Amygdala (tissue), 56 donors: ENCODE measurements at places on chromosomes 5 and 9.
A peak's percentile ranks its signal among the peaks of the same experiment; 100 is the strongest.

DNA sequence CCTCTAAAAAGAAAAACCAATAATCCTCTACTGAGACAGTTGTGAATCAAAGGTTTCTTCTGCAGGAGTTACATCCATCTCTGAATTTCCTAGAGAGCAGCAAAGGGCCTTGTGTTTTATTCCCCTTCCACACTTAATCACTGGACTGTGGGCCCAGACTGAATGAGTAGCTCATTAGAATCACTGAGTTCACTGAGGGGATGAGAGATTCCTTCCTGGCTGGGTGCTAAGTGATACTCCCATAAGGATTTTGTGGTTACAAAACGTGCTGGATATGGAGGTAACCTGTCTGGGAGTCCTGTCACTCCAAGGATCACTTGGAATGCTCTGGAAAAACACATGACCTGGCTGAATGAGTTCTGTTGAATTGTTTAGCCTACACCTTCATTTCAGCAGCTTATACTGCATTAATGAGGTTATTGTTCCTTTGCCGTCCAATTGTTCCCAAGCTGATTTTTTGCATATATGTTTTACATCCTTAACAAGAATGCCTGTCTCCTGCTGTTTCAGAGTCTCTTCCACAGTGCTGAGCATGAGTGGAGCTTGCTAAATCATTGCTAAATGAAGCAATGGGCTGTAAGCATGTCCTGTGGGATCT, 82.9 kb downstream of the MEF2C start:
- no peak for DNase-seq

- no peak for DNase-seq
Measured at GRCh38 chr5:132011622-132012343, at the start of gene ACSL6. Gene ACSL6, minus strand, starts transcription at chr5:132011658. Its CDS starts 105 bp downstream, at chr5:132011553.

GRCh38 chr9:95773053-95773418, 102.5 kb upstream of the ERCC6L2 start:
- DNase-seq, result no peak

DNA sequence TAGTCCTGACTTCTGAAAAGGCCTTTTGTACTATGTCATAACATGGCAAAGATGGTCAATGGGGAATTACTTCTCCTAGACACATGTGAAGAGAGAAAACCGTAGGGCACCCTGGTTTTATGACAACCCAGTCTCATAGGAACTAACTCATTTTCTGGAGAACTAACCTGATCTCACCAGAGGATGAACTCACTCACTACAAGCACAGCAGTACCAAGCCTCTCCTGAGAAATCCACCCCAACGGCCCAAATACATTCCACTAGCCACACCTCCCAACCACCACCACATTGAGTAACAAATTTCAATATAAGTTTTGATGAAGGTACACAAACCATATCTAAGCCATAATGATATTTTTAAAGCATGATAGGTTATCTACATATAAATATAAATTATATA, 909.3 kb upstream of the CDH10 start:
- DNase-seq, result no peak

- no peak for DNase-seq
Measured at GRCh38 chr9:72864327-72864726, 88.5 kb downstream of the ALDH1A1 start.

GRCh38 chr5:50711280-50711679, 44.8 kb downstream of the PARP8 start:
- DNase-seq, result peak; percentile 22

DNA sequence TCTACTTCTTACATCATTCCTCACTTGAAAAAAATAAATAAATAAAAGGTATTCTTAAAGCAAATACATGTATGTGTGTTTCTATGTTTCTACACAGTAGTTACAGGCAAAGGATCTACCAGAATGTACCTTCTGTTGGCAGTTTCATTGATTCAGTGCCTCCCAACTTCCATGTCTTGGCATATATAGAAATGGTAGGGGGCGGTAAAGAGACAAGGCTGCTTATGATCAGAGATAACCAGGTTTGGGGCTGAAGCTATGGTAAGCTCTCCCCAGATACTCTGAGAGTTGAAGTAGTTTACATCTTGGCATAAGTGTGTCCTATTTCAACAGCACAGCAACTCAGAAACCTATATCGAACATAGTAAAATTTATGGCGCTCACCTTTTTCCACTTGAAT, 1075.4 kb upstream of the C9orf72 start:
- DNase-seq, result no peak

GRCh38 chr9:107222020-107222522, 61.0 kb upstream of the RAD23B start:
- no peak for DNase-seq

DNA sequence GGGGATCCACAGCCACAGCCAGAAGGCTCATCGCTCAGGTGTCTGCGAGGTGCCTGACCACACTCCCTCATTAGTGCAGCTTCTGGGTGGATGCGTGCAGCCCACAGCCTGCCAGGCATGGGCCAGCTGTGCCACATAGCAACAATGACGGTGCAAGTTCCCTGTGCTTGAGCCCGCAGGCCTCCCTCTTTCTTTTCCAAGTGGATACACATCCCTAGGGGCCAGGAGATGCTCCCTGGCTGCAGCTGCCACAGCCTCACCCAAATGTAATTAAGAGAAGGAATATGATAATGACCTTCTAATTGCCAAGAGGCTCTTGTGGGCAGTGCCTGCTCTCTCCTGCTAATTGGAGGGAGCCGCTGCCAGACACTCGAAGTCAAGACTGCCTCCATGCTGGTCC, 116.0 kb upstream of the PPP1R26 start:
- DNase-seq, result no peak

DNA sequence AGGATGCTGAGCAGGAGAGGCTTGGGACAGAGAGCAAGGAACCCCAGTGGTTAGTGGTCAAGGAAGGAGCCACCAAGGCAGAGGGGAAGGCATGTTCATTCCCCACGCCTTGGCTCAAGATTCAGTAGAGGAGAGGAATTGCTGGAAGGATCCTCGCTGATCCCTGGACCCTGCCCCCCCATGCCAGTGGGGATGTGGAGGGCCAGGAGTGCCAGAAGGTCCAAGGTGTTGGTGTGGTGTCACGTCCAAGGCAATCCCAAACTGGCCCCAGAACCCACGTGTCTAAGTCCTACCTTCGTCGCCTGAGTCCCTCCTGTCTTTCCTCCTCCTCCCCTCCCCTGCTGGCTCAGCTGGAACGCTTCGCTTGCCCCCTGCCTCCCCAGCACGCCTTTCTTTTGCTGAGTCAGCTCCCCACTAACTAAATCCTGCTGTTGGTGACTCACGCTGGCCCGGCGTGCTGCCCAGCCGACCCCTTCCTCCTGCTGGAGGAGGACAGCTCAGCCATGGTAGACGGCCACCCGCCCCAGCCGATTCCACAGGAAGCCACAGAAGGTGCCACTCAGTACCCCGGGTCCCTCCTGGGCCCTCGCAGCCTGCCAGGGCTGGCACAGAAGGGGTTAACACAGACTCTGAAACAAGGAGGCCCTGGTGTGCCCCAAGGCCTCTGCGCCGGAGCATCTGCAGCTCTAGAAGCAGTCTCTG, 37.6 kb upstream of the ORM1 start:
- DNase-seq, result no peak

GRCh38 chr5:135050244-135050767, 16.3 kb upstream of the PITX1 start:
- DNase-seq, result no peak

- DNase-seq, result no peak
Measured at GRCh38 chr5:95784514-95785302, 37.8 kb downstream of the GLRX start.

DNA sequence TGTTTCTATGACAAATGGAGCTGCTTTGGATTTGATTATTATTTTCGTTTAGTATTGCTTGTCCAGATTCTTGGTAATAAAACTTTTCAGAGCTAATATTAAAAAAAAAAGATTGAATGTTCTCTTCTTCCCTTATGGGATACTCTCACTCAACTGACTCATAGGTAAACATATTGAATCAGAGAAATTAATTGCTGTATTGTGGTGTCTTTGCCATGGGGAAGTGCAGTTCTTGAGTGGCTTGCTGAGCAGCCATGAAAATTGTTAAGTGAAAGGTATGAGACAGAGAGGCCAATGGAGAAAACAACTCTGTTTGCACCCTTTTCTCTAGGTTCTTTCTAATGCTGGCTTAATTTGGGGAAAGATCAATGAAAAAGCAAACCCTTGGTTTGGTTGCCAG, 149.9 kb upstream of the HMHB1 start:
- no peak for DNase-seq

GRCh38 chr5:9230355-9230754, 315.5 kb downstream of the SEMA5A start:
- DNase-seq, result no peak

DNA sequence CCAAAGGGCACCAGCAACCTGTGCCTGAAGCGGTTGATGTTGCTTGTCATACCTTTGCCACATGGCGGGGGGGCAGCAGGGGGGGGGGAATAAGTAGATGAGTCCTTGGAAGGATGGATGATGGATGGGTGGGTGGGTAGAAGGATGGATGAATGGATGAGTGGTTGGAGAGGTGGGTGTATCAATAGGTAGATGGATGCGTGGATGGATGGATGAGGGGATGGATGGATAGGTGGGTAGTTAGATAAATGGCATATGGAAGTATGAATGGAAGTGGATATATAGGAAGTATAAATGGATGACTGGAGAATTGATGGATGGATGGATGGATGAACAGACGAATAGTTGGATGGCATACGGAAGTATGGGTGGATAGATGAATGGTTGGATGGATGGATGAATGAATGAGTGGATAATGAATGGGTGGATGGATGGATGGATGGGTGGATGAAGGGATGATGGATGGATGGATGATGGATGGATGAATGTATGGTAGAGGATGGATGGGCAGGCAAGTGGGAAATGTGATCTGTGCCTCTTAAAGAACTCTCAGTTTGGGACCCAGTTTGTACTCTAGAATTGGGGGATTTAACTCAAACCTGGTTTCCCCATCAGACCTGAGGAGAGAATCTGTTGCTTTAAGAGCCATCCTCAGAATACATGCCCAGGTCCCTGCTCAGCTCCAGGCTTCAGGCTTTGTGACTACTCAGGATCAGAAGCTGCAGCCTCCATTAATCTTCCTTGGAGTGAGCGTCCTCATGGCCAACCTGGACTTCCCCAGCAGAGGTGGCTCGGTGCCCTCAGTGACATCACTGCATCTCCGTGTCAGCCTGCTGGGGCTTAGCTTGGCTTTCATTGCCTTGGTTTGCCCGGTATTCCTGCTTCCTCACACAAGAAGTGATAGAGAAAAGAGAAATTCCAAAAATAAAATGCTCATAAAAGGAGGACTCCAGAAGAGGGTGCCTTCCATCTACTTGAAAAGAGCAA, 27.6 kb upstream of the SUSD3 start:
- DNase-seq, result no peak

DNA sequence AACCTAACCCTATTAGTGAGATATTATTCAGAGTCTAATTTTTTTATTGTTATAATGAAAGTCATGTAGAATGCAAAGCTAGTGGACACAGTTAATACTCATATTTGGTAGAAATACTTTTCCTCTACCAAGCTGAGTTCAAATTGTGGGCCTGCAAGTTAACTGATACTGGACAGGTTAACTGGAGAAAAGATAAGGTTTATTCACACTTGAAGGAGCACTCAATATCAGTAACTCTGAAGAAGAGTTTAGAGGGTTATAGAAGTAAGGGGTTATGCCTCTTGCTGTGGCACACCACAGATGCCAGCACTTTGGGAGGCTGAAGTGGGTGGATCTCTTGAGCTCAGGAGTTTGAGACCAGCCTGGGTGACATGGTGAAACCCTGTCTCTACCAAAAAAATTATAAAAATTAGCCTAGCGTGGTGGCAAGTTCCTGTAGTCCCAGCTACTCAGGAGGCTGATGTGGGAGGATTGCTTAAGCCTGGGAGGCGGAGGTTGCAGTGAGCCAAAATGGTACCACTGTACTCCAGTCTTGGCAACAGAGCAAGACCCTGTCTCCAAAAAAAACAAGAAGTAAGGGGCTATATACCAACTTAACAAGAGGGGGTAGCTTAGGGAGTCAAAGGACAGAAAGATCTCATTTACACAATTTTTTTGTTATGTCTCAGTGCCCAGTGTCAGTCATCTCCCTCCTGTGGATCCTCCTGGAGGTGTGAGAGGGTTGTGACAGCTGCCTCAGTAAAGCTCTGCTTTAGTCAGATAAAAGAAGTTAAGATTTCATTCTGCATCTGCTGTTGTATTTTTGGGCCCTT, 121.2 kb upstream of the GRHPR start:
- DNase-seq, result no peak

GRCh38 chr5:139046551-139046950, 151.6 kb downstream of the SIL1 start:
- DNase-seq, result no peak

DNA sequence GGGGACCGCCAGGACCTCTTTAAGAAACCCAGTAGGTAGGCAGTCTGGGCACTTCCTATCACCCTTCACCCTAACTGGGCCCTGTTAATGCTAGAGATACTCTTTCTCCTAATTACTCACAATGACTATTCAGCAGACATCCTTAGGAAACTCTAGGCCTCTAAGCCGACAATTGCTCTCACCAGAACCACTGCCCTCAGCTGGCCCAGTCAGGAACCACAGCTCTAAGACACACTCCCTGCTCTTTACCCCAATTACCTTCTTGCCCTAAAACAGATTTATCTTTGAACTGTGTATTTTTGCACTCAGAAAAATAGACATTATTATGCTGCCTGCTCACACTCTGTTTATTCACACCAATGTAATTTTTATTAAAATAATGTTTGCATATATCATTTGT, 432.6 kb upstream of the SLC30A5 start:
- no peak for DNase-seq

DNA sequence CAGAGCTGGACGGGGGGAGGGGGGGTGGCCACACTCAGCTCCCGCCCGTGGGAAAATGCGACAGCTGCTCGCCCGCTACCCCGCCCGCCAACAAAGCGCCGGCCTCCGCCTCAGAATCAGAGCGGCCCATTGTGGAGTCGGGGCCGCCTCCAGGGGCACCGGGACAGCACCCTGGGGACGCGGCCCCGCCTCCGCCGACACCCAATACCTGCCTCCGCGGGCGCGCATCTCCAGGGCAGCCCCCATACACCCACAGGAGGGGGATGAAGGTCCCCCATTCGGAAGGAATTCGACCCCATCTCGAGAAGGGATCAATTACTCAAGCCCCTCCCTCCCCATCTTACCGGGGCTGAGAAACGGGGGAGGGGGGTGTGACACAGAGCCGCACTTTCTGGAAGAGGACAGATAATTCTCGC, 1.3 kb downstream of the NOTCH1 start:
- peak; percentile 69 for DNase-seq
